NCI-H1694 (cell line): ENCODE measurements at places on chromosomes 11 and 22.

DNA sequence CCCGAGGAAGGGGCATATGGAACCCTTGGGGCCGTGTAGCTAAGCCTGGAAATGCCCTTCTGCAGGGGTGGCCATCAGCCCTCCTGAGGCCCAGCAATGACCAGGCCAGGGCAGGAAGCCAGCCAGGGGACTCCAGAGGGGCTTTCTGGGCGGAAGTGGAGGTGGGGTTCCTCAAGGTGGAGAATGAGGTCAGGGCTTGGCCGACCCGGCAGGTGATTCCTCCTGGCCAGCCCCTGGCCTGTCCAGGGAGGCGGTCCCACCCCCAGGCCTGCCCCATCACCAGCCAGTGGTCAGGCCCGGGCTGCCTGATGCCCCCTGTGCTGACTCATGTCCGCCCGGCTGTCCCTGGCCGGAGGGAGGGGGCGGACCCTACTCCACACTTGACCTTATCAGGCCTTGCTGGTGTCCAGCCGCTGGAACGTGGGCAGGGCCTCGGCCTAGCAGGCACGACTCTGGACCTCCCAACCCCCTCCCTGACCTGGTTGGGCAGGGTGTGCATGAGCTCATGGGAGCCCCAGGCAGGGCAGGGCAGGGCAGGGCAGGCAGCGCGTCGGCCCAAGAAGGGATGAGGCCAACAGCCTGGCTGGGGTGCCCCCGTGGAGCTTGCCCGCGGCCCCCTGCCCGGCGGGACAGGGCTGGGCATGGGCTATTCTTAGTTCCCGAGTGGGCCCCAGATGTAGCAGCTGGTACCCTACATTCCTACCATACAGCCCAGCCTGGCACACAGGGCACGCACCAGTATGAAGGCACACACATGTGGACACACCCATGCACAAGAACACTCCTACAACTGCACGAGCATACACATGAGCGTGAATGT, 35.9 kb downstream of the RPL3 start:
- DNase-seq, result no peak

DNA sequence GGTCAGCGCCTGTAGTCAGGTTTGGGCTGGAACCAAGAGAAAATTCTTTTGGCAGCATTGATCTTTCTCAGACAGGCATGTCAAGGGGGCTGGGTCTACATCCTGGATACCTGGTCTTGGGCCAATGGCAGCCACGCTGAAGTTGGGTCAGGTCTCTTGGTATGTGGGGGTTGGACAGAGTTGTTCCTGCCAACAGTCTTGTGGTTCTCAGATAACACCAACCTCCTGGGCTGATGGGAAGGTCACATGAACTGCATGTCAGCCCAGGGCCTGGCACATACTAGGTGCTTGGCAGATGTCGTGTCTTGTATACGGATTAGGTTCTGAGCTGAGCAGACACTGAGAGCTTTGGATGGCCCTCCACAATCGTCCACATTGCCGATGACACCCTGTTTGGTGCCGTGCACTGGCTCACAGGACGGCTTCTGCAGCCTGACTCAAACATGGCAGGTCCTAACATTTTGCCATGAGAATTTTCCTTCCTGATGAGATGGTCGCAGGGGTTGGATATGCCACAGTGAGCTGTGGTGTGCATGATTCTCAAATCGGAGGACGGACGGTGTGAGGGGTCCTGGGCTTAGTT, 42.0 kb downstream of the FBLN1 start:
- no peak for DNase-seq

GRCh38 chr11:9941991-9942390, 278.1 kb downstream of the SWAP70 start:
- no peak for DNase-seq

- DNase-seq, result no peak
Observed at GRCh38 chr11:75059299-75059698, 37.4 kb downstream of the OR2AT4 start.

DNA sequence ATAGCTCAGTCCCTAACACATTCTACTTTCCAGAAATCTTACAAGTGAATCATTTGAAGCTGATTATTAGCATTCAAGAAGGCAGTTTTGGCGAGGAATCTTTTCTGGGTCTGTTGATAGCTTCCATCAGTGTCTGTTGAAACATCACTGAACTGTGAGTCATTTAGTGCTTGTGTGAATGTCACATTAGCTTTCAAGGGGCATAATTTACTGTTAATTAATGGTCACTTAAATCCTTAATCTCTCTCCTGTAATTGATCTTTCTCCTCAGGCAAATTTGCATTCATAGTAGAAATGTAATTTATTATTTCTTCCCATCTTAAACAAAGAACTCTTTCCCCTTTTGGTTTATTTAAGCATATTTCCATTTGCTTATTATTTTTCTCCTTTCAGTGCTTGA, 2.6 kb downstream of the HTR3B start:
- no peak for DNase-seq

GRCh38 chr11:76916712-76917111, 56.0 kb downstream of the ACER3 start:
- DNase-seq, result no peak

- DNase-seq, result no peak
Observed at GRCh38 chr22:44341431-44342346, 28.9 kb upstream of the SHISAL1 start.

- DNase-seq, result no peak
Observed at GRCh38 chr11:18332891-18333290, 10.5 kb downstream of the GTF2H1 start.

DNA sequence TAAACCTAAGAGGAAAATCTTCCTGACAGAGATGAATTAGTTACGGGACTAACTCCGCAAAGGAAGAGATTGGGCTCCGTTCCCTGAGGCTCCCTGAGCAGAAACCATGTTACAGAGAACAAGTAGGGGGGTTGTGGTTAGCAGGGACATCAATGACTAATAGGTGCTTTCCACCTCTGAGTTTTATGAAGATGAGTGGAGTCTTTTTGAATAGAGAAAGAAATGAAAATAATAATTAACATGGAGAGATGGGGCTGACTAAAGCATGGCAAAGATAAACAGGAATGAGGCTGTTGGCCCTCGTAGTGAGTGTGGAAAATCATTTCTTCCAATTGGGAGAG, 47.5 kb upstream of the PICALM start:
- DNase-seq, result no peak

GRCh38 chr11:67268081-67268961, 2.0 kb downstream of the GRK2 start:
- no peak for DNase-seq

GRCh38 chr11:45937916-45938315, 15.5 kb downstream of the LARGE2 start:
- DNase-seq, result no peak

DNA sequence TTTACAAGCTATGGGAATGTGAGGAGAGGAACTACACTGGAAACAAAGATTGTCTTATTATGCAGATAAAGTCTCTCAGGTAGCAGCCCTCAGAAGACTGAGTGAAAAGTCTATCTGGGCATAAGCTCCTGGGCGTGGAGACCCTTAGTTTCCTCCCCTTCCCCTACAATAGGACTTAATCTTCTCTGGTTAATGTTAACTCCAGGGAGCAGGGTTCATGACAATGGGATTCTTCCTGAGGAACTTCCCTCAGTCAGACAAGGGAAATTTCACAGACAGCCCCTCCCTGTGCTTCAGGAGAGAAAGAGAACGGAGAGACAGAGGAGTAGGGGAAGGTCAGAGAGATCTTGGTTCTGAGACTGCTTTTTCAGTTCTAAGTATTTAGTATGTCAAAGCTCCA, 1428.6 kb downstream of the LRRC4C start:
- no peak for DNase-seq

GRCh38 chr22:47622541-47622940, 860.1 kb downstream of the TBC1D22A start:
- no peak for DNase-seq

DNA sequence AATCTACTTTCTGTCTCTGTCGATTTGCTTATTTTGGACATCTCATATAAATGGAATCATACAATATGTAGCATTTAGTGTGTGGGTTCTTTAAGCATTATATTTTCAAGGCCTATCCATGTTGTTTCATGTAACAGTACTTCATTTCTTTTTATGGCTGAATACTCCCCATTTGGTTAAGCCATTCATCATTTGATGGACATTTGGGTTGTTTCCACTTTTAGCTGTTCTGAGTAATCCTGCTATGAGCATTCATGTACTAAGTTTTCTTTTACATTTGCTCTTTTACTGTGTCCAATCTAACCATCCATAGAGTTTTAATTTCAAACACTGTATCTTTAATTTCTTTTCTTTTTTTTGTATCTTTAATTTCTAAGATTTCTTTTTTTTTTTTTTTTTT, 55.6 kb upstream of the SPTBN2 start:
- no peak for DNase-seq

- DNase-seq, result no peak
Observed at GRCh38 chr11:2526808-2527381, 82.1 kb downstream of the KCNQ1 start.

- no peak for DNase-seq
Observed at GRCh38 chr11:19444231-19444630, 203.5 kb upstream of the E2F8 start.

DNA sequence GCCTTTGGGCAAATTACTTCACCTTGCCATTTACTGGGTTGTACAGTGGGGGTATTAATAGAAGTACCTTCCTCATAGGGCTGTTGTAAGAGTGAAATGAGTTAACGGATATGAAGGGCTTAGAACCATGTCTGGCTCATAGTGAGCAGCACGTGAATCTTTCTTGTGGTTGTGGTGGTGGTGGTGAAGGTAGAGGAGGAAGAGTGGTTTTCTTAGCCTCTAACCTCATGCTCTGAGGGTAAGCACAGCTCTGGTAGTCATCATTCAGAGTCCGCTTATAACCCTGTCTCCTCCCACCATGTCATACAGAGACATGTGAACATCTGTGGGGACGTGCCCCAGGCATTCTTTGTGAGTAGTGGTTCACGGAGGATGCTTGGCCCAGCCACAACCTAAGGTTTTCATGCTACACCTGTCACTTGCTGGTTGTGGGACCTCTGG, 43.6 kb downstream of the TEAD1 start:
- no peak for DNase-seq

DNA sequence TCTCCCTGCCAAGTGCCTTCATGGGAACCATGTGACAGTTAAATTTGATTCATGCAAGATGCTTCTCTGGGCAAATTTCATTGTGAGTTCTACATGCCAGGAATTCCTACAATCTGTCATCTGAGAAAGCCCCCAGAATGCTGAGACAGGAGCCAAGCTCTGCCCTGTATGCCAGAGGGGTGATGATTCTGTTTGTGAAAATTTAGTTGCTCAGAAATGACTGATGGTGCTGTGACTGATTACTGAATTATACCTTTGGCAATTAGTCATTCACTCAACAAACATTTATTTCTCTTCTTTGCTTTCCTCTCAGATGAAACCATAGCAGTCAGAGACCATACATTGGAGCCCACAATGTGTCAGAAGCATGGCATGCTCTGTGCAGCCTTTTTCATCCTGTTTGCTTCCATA, 69.0 kb upstream of the ZBED5 start:
- peak; percentile 56 for DNase-seq

- DNase-seq, result no peak
Observed at GRCh38 chr22:30413745-30414524, 11.6 kb upstream of the MTFP1 start.

DNA sequence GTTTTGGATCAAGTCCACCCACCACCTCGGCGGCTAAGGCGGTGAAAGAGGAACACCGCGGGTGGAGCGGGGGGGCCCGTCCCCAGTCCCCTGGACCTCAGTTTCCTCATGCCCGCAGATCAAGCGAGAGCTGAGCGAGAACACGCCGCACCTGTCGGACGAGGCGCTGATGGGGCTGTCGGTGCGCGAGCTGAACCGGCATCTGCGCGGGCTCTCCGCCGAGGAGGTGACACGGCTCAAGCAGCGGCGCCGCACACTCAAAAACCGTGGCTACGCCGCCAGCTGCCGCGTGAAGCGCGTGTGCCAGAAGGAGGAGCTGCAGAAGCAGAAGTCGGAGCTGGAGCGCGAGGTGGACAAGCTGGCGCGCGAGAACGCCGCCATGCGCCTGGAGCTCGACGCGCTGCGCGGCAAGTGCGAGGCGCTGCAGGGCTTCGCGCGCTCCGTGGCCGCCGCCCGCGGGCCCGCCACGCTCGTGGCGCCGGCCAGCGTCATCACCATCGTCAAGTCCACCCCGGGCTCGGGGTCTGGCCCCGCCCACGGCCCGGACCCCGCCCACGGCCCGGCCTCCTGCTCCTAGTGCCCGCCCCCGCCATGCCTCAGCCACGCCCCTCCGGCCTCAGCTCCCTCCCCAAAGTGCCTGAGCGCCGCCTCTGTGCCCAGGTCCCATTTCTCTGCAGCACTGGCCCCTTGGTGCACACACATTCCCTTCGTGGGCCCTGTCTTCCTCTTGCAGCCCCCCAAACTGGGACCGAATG, 12.7 kb downstream of the MAFF start:
- DNase-seq, result no peak

GRCh38 chr22:37043209-37043827, 8.2 kb upstream of the KCTD17 start:
- no peak for DNase-seq

GRCh38 chr11:76889411-76889975, 28.8 kb downstream of the ACER3 start:
- DNase-seq, result no peak

DNA sequence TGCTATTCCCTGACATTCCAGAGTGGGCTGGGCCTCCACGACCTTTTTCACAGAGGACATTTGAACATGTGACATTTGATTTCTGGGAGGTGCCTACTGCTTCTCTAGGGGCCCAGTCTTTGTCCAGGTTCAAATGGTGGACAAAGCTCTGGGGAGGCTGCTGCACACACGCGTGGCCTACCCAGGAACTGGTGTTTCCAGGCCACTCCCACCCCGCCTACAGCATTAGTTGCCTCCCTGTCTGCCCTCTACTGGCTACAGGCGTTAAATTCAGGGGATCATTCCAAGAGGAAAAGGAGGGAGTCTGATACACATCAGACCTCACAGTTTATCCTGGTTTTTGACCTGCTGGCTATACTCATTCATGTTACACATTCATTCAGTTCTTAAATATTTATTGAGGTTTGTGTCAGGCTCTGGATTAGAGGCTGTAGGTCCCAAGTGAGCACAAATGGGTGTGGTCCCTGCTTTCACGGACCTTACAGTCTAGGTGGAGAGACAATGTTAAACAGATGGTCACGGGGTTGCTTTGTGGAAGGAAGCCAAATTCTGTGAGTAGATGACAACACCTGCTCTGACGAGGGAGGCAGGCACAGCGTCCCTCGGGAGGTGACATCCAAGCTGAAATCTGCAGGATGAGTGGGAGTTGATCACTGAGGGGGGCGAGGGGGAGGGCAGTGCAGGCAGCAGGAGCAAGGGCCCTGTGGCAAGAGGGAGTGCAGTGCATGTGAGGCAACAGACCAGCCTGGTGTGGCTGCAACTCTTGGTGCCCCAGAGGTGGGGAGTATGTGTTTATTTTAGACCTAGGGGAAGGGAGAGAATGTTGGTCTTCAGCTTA, 11.8 kb downstream of the TUB start:
- DNase-seq, result peak; percentile 67

DNA sequence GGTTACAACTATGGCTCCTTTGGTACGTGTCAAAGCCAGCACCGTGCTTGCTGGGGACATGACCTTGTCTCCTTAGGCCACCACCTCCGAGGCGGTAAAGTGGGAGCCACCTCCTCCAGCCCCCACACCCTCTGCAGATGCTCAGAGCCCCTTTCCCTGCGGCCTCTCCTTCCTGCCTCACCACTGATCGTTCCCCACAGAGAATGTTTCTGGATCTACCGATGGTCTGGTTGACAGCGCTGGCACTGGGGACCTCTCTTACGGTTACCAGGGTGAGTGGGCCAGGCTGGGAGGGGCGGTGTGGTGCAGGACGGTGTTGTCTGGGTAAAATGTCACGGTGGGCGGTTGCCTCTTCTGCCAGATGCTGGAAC, 8.9 kb downstream of the SIDT2 start:
- DNase-seq, result no peak

GRCh38 chr11:66146940-66147339, 76.9 kb downstream of the PACS1 start:
- no peak for DNase-seq
